Left ventricle myocardium inferior (tissue), 1 donor: ENCODE measurements at places on chromosomes 7 and 10.

- H3K4me3 ChIP-seq = no peak overlapping the region
- H3K4me1 ChIP-seq = peaks cover 10% of the 10 kb centered on the region
- no peaks in the 10 kb centered on the region for H3K27me3 ChIP-seq
- no peaks in the 10 kb centered on the region for H3K36me3 ChIP-seq
- DNase-seq = no peak
- H3K27ac ChIP-seq = no peak overlapping the region
Observed at GRCh38 chr10:60388709-60389301, 870 bp downstream of the ANK3 start.

DNA sequence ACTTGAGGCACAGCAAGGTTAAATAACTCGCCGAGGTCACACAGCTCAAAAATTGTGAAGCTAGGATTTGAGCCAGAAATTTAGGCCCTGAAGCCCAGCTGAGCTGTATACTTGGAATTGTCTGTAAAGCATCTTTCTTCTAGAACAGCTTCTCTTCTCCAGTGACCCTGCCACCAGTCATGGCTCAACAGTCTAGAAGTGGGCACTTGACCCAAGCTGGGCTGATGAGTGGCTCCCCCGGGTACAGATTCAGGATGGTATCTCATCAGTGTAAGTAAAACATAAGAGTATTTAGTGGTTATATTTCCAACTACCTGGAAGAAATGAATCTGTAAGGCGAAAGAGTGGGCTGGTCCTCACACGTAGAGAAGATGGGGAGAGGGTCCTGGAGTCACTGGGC, 243.9 kb upstream of the GPR26 start:
- no peak for DNase-seq
- no peak overlapping the region for H3K4me3 ChIP-seq
- no peaks in the 10 kb centered on the region for H3K4me1 ChIP-seq
- H3K27ac ChIP-seq = no peak overlapping the region

GRCh38 chr7:155983176-155983815, 171.0 kb upstream of the SHH start:
- peaks cover 81% of the 10 kb centered on the region for H3K27me3 ChIP-seq
- no peak overlapping the region for H3K27ac ChIP-seq
- no peak overlapping the region for H3K4me3 ChIP-seq

GRCh38 chr7:77351539-77352004, 64.6 kb downstream of the GSAP start:
- H3K27ac ChIP-seq = peak overlapping the region; percentile 70
- peaks cover 64% of the 10 kb centered on the region for H3K4me1 ChIP-seq
- no peaks in the 10 kb centered on the region for H3K36me3 ChIP-seq
- H3K4me3 ChIP-seq = no peak overlapping the region

DNA sequence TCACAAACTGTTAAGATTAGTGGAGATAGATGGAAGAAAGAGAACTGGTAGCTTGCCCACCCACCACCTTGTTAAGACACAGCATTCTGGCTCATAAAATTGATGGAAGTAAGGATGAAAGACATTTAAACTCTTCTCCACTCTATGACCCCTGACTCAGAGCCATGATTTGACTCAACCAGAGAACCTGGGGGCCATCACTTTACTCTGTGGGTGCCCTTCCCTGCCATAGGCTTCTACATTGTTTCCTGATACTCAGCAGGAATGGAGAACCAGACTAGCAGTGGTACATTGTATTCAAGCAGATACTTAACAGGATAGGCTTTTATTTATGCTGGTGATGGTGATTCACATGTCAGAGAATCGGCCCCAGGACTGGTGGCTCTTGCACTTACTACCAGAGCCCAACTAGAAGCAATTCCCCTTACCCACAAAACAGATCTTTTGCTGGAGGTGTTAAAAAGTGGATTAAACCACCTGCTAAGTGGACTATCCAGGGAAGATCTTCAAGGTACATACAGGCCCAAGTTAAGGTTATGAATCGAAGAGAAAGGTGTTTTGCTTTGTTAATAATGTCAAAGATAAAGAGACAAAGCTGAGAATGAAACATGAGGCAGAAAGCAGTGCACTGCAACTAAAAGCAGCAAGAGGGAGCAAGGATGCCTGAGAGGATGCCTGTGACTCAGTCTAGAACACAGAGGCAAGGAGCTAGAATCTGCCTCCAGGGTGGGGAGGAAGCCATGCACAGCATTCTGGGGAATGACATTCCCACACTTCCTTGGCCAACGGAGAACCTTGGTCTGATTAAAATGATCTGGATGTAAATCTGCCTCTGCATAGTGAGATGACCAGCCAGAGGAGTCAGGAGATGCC, 36.0 kb upstream of the GLI3 start:
- no peaks in the 10 kb centered on the region for H3K27me3 ChIP-seq
- no peak overlapping the region for H3K4me3 ChIP-seq
- no peaks in the 10 kb centered on the region for H3K36me3 ChIP-seq
